ENCODE measurements at places on chromosomes 2 and 18.

DNA sequence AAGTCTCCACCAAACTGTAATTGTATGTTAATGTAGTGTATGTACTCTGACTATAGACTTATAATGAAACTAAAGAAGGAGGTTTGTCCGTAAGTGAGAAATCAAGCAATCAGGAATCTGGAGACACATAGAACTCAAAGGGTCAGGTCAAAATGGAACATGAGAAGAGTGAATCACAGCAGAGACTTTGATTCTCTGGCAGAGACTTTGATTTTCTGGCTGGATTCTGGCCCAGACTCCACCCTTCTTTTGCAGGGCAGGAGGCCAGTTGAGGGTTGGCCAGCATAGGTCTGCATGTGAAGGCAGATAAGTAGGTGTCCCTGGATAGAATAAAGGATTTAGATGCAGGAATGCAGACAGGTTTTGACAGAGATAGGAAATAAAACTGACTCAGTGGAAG lies 11.0 kb upstream of the NCKAP5 start:
- no peak for DNase-seq

GRCh38 chr2:202771741-202772460 lies 99.7 kb downstream of the ICA1L start:
- no peak for DNase-seq

- DNase-seq: no peak
These were observed 1.4 kb upstream of the XRCC5 start for GRCh38 chr2:216107760-216108159.

DNA sequence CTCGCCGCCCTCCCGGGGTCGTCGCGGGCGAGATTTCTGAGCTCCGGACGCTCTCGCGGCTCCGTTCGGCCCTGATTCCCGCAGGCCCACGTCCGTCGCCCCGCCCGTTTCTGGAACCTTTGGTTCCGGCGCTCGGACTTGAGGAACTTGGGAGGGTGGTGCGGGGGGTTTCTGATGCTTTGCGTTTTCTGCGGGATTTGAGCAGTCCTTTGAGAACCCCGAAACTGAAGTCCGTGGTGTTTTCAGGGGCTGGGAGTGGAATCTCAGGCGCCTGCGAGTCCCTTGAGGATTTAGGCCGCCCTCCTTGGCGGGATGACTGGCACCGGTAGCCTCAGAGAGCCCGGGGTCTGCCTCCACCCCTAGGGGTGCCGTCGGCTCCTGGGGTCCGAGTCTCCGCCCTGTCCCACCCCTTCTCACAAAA lies 336 bp downstream of the THNSL2 start:
- no peak for DNase-seq

DNA sequence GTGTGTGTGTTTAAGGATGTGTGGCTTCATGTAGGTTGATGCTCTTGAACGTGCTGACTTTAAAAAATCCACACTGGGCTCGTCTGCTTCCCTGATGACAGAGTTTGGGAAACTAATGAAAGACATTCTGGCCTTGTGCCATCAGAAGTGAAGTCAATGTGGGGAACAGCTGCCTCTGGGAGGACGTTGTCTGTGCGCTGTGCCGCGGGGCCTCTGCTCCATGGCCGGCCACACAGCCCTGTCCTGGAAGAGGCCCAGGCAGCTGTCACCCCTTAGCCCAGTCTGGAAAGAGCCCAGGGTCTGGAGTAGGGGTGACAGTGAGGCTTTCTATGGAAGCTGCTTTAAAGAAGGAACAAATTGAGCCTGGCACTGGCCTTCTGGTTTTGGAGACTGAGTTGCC lies 155.8 kb downstream of the SH3RF3 start:
- DNase-seq: no peak

DNA sequence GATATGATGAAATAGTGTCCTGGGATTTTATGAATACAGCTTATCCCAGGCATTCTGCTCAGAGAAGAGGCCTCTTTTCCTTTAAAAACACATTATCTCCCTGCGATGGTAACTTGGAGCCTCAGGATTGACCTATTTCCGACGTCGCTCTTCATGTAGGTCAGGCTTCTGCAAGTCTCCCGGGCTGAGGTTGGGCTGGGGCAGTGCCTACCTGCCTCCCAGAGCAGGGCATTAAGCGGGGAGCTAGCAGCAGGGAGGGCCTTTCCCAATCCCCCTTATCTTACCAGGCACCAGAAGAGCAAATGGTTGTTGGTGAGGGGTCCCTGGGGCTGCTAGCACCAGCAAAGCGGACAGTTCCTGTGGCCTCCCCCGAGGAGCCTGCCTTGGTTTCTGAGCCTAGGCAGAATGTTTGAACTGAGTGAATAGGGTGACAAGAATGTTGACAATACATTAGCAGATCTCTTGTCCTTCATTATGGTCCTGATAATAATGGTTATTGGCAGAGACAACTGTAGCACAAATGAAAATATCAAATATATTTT lies 60.2 kb downstream of the TRPM8 start:
- no peak for DNase-seq

GRCh38 chr2:220779931-220780330 lies 792.2 kb downstream of the EPHA4 start:
- DNase-seq: no peak

GRCh38 chr2:160752475-160753330 lies 259.1 kb upstream of the RBMS1 start:
- no peak for DNase-seq

Data from effector memory CD8-positive, alpha-beta T cell (primary cell).